ENCODE measurements at places on chromosomes 12 and 14.
A peak's percentile ranks its signal among the peaks of the same experiment; 100 is the strongest.

- peak; percentile 54 for DNase-seq
Measured at GRCh38 chr12:94180558-94181296, 32.4 kb downstream of the PLXNC1 start.

GRCh38 chr14:71739273-71739990 lies 192.8 kb upstream of the RGS6 start:
- no peak for DNase-seq

GRCh38 chr12:49428793-49429192 lies 61.5 kb downstream of the SPATS2 start:
- no peak for DNase-seq

DNA sequence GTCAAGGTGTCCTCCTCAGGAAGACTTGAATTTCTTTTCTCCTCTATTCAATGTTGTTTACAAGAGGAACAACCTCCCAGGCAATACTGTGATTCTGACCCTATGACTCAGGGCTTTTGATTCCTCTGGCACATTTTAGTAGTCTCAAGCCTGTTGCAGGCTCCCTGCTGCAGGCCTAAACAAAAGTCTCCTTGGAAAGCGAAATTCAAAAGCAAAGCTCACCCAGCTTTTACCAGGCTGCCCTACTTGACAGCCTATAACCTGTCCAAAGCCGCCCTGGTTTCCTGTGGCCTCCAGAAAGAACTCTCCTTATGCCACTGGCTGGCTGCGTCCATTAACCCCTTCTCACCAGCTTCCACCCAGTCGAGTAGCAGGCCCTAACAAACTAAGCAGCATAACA lies 11.6 kb downstream of the FGD6 start:
- DNase-seq, result no peak

DNA sequence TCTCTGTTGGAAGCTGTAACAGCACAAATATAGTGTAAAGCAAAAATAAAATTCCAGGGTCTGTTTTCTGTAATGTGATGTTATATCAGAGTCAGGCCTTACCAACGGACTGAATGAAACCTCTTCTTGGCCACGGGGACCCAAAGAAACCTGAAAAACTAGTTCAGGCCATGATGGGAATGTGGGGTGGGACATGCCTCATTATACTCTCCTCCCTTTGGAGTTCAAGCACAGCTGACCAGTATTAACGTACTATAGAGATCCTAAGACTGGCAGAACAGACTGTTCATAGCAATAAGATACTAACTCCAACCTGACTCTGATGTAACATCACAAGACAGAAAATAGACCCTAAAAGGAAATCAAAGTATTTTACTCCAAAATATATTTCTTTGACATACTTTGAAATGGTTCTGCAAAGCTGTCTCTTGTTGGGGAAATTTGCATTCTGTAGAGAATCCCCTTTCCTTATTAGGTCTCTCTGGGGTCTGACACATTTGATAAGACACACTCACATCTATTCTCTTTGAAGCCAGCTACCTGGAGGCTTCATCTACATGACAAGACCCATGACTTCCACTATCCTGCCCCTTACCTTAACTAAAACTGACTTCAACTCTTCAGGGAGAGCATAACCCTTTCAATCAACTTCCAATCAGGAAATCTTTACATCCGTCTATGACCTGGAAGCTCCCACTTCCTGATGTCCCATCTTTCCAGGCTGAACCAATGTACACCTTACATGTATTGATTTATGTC lies 444.6 kb downstream of the SOX5 start:
- DNase-seq, result no peak

DNA sequence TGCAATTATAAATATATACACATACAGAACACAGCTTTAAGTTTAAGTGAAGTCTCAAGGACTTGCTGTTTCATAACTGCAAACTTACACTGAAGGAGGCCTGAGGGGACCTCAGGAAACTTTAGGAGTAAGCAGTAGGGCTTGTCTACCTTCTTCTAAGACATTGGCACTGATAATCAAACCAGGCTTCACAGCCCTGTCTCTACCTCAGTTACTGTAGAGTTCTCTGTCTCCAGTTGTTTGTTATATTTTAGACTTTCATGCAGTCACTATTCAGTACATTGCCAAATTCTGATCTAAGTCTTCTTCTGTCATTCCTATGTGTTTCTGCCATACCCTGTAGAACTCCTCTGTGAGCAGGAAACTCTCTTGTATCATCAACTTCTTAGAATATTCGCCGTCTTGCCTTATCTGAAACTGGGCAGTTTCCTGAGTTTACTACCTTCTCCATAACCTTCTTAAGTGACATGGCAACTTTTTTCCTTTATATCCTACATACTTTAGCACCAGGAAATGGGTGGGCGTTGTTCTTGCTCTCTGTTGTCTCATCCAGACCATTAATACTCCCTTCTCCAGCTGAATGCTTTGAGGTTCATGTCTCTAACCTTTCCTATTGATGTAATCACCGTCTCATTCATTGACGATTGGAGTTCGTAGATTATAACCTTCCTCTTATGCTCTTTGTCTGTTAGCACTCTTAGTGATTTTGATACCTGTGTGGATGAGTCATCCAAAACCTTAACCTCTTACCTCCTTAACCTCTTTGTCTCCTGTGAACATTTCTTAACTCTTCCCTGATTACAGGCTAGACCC lies 11.4 kb downstream of the APAF1 start:
- DNase-seq, result no peak

- DNase-seq, result no peak
Measured at GRCh38 chr14:51730098-51730497, 78.4 kb downstream of the FRMD6 start.

DNA sequence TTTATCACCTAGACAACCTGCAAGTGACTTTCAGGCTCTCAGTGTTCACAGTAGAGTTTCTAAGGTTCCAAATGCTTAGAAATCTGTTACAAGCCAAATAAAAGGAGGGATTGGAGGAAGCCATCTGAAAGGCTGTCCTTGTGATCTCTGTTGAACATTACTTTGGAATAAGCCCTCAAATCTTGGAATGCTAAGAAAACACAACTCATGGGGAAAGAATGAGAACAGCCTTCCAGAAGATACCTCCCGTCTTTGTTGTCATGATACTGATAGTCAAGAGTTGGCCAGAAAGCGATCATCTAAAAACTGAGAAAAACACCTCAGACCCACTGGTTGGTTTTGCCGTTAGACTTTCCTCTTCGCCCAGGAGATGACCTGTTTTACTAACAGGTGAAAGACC lies 44.4 kb upstream of the KCNK13 start:
- no peak for DNase-seq

GRCh38 chr12:22121224-22121623 lies 75.2 kb downstream of the CMAS start:
- no peak for DNase-seq

GRCh38 chr12:24678436-24678835 lies 270.5 kb downstream of the BCAT1 start:
- no peak for DNase-seq

DNA sequence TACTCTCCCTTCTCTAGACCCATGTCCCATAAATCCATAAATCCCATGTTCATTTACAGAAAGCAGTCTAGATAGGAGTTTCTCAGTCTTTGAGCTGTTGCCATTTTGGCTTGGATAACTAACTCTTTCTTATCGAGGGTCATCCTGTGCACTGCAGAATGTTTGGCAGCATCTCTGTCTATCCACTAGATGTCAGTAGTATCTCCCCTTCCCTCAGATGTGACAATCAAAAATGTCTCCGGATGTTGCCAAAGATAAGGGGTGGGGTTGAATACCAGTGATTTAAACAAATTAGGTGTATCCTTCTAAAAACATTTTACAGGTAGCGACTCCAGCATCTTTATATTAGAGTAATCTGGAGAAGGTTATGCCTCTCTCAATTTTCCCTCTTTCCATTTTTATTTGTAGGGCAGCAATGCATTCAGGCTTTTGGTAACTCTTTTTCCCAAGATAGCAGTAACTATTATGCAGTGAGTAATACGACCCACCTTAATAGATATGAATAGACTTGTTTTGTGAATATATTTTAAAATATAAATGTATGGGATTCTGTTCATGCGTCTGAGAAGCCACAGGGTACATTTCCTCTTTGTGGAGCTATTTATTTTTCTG lies 100.7 kb downstream of the LRRK2 start:
- DNase-seq, result no peak

DNA sequence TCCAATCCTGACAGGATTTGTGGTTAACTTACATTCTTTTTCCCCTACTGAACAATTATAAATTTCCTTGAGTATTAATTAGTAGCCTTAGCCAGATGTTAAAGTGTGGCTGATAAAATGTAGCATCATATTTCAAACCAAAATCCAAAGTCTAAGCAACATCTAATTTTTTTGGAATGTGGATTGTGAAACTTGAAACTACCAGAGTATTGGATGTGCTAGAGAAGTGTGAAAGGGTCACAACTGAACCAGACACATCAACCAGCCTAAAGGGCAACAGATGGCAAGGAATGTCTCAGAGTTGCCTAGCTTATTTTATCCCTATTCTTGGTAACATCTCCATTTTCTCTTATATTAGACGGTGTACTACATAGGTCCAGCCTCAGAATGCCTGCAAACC lies 153.1 kb upstream of the DCN start:
- DNase-seq, result no peak

DNA sequence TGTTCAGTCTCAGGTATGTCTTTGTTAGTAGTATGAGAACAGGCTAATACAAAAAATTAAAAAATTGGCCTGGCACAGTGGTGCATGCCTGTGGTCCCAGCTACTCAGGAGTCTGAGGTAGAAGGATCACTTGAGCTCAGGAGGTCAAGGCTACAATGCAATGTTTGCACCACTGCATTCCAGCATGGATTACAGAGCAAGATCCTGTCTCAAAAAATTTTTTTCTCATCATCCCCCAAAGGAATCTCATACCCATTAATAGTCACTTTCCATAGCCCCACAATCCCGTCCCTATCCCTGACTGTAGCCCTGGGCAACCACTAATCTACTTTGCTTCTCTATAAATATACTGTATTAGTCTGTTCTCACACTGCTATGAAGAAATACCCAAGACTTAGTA lies 57.8 kb downstream of the TTC8 start:
- no peak for DNase-seq

DNA sequence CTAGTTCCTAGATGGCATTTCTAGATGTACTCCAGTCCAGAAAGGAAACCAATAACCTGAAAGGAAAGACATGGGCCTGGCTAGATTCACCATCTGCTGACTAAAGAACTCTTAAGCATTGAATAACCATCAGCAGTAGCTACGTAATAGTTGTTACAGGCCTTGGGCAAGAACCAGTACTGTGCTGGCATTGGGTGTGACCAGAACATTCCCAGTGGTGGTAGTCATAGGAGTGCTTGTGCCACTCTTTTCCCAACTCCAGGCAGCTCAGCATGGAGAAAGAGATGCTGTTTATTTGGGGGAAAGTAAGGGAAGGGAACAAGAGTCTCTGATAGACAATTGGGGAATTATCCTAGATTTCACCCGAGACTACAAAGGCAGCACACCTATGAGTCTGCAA lies 333.3 kb downstream of the SLC16A7 start:
- no peak for DNase-seq

DNA sequence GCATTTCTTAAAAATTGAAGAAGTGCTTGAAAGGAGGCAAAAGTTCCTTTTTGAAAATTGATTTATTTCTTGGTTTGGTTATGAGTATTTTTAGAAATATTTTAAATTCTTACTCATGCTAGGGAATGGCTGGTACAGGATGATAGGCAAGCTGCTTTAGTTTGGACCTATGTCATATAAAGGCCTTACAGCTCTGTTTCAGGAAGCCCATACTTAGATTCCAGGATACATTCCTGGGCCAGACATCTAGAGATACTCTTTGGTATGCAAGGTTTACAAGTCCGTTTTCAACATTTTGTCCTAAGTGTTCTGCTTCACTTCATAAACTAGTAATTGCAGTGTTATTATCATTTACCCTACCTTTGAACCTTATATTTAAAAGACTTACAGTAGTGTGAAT lies 186.8 kb downstream of the FUT8 start:
- no peak for DNase-seq

All from natural killer cell (primary cell).